ENCODE measurements at places on chromosomes 12 and 14.
A peak's percentile ranks its signal among the peaks of the same experiment; 100 is the strongest.

GRCh38 chr12:108832730-108833354 is 24.5 kb downstream of the SSH1 start:
- DNase-seq: no peak

GRCh38 chr12:68750506-68750905 is 4.5 kb downstream of the SLC35E3 start:
- DNase-seq: no peak

DNA sequence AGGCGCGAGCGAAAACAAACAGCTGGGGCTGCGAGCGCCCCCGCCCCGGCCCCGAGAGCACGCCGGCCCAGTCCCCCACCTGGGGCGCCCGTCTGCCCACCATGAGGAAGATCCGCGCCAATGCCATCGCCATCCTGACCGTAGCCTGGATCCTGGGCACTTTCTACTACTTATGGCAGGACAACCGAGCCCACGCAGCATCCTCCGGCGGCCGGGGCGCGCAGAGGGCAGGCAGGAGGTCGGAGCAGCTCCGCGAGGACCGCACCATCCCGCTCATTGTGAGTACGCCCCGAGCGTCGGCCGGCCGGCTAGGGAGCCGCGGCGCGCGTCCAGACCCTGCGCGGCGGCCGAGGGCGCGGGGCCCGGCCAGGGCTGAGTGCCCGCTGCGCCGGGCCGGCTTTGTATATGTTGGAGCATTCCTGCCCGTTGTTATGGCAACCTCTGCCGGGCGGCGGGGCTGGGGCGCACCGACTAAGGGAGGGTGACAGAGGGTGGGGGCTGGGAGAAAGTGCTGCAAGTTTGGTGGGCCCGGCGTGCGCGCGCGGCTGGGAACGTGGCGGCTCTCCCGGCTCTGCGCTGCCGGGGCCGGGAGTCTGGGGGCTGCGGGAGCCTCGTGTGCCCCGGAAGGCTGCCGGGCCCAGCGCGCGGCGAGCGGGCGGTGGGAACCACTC is 367 bp downstream of the GALNT16 start:
- DNase-seq: no peak

- no peak for DNase-seq
These were observed 929 bp upstream of the UBE2N start for GRCh38 chr12:93442411-93443340.

GRCh38 chr12:9074484-9075137 is 41.1 kb downstream of the A2M start:
- DNase-seq: no peak

GRCh38 chr12:22657538-22657937 is 32.6 kb downstream of the ETNK1 start:
- DNase-seq: no peak

GRCh38 chr14:32014057-32014456 is 63.0 kb upstream of the ARHGAP5 start:
- DNase-seq: no peak

GRCh38 chr14:64040044-64040443 is 187.2 kb downstream of the SYNE2 start:
- DNase-seq: no peak

DNA sequence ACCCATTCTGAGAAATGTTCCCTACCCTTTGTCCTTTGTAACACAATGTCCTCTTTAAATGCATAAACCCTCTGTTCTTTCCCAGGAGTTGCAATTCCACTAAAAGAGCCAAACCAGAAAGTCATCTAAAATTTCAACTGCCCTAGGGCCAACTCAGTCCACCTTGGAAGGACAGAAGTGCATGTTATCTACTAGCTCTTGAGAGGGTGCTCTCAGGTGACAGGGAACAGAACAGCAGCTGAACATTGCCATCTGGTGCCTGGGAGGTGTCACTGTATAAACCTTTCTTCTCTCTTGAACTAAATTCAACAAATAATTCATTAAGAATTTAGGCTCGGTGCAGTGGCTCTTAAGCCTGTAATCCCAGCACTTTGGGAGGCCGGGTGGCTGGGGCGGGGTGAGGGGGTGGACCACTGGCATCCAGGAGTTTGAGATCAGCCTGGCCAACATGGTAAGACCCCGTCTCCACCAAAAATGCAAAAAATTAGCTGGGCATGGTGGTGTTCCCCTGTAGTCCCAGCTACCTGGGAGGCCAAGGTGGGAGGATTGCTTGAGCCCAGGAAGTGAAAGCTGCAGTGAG is 10.3 kb upstream of the FERMT2 start:
- peak; percentile 38 for DNase-seq

GRCh38 chr12:3236345-3237187 is 159.4 kb downstream of the TSPAN9 start:
- DNase-seq: peak; percentile 46

DNA sequence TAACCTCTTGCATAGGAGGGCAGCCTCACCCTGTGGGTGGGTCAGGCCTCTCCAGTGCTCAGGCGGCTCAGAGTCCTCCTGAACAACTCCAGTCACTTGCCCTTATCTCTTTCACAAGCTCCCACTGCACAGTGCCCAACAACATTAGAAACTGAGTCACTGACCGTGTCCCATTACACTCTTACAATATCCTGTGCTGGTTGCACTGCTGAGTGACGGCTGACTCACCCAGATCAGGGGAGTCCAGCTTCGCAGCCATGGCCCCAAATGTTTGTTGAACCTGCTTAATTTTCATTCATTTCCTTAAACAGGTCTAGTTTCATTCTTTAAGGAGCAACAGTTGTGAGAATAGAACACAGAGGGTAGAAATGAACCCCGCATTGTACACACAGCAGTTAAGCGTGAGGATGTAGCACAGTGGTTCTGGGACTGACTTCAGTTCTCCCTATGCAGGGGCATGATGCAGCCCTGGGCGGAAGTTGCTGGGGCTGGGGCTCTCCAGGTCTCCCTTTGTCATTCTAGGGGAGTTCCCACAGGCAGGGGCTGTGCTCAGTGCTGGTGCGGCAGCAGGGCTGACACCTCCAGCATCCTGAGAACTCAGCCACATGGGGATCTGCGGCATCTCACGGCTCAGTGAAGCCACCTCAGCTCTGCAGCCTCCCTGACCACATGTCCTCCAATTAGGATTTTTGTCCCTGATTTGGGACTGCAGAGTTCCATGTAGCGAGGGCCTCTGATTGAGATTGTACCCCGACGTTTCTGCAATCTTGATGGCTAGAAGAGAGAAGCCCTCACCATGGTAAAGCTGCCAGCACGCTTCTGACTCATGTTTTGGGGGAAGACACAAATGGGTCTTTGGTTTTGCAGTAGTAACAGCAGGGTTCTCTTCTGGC is 16.1 kb downstream of the GPR68 start:
- no peak for DNase-seq

GRCh38 chr14:73424453-73424852 is 33.9 kb downstream of the NUMB start:
- DNase-seq: no peak

- DNase-seq: no peak
These were observed 20.6 kb downstream of the SBNO1 start for GRCh38 chr12:123344086-123344485.

GRCh38 chr14:90892970-90893369 is 76.7 kb upstream of the TTC7B start:
- DNase-seq: no peak

DNA sequence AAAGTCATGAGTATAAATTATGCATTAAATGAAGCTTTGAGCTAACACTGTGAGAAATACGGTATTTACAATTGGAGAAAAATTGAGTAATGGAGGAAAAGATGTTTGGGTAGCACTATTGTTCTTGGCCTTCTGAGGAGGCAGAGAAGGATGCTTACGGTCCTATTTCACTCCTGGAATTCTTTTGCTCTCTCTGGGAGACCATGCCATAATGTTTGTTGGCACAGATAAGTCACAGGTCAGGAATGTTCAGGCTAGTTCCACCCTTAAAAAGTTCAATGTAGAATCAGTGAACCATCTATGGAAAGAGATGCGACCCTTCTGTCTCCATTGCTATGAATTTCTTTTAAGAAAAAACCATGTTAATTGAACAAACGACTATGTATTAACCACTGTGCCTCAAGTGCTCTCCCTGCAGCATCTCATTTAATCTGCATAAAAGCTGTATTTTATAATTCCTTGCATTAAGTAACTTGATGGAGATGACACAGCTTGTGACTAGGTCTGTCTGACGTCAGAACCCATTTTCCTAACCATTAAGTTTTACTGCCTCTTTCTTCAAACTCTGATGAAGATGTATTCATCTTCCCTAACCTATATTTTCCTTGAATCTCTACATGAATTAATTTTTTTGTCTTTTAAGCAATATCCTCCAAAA is 9.5 kb downstream of the BATF start:
- no peak for DNase-seq

- DNase-seq: no peak
These were observed 340.9 kb downstream of the BCL11B start for GRCh38 chr14:98931126-98931525.

- no peak for DNase-seq
These were observed 55.8 kb downstream of the MAP3K9 start for GRCh38 chr14:70753518-70753953.

DNA sequence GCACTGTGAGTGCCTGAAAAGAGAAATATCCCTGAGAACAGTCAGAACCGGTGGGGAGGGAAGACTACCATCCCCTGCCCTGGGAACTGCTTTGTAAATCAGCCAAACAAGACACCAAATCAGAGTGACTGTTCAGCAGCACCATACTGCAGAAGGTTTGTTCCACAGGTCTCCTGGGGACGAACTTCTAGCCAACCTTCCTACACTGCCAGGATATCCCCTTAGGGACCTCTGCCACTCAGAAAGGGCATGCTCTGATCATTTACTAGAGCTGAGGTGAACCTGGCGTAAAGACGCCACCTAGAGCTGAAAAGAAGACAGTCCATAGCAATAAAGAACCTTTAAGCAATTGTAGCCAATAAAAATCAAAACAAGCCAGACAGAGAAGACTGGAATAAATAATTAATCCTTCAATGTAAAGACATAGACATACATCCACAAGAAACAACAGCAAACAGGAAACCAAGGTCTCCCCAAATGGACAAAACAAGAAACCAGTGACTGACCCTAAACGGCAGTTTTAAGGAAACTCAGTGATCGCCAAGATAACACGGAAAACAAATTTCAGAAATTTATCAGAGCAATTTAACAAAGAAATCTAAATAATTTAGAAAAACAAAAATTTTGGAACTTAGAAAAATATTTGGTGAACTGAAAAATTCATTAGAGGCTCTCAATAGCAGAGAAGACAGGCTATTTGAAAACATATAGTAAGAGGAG is 228.1 kb upstream of the AMIGO2 start:
- DNase-seq: peak; percentile 52

- DNase-seq: no peak
These were observed 31.8 kb upstream of the RPH3A start for GRCh38 chr12:112759786-112760185.

DNA sequence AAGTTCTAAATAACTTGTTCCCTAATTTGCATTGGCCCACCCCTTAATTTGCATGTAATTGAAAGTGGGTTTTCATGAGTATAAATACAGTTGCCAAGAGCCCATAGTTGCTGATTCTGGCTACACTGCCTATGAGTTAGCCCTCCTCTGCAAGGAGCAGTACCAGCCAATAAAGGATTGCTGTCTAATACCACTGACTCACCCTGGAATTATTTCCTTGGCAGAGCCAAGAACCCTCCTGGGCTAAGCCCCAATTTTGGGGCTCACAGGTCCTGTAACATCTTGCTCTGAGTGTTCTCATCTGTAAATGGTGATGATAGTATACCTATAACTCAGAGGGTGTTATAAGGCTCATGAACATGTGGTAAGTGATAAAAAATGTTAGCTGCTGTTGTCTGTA is 6.8 kb downstream of the TTC8 start:
- DNase-seq: no peak

DNA sequence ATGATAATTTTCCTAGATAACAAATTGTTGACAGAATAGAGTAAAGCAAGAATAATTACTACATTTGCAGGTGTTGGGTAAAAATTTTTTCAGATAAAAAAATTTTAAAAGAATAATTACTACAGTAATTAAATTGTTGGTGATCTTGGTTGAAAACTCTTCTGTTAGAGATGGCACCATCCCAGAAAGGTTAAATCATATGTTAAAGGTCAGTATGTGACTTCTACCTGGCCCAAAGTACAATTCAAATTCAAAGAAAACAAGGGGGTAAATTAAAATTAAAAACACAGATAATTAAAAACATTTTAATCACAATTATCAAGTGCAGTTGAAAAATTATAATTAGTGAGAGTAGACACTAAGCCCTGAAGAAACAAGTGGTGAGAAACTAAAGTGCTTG is 18.1 kb upstream of the PIK3C2G start:
- no peak for DNase-seq

- DNase-seq: no peak
These were observed 457 bp upstream of the GPD1 start for GRCh38 chr12:50103351-50103750.

DNA sequence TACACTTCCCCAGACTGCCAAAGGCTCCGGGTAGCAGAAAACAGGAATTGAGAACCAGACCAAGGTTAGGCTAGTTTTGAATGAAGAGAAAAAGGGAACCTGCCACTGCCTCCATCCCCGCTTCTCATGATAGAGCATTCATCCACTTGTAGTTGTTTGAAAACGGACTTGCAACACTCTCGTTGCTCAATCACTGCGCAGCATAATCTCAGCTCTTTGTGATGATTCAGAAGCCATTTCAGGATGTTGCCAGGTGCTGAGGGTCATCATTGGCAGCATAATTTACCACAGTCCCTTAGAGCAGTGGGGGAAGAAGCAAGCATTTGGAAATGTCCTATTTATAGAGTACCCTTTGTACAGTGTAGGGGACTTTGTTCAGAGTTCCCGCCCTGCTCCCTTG is 25.6 kb downstream of the KCNK13 start:
- DNase-seq: peak; percentile 45

- no peak for DNase-seq
These were observed 428 bp downstream of the RNF41 start for GRCh38 chr12:56221232-56221756.

- no peak for DNase-seq
These were observed 185.6 kb downstream of the AKAP6 start for GRCh38 chr14:32514681-32515080.

DNA sequence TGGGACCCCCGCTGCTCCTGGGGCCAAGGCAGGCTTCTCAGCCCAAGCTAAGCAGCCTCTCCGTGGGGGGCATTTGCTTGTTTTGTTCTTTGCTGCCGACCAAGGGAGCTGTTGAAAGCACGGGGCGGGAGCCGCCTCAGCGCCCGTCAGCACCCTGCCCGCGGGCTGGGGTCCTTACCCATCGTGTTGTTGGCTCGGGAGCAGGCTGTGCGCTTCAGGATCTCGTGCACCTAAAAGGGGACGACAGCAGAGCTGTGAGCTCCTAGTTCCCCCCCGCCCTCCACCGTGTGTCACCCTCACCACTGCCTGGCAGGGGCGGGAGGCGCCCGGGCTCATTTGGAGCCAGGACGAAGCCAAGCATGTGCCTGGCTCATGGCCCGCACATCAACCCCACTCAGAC is 117.5 kb downstream of the ANO2 start:
- no peak for DNase-seq

- DNase-seq: peak; percentile 47
These were observed 129.5 kb upstream of the NCOR2 start for GRCh38 chr12:124696693-124697476.

Data from SHP77 treated with DMSO at 0.1 percent for 48 hours (cell line).